ENCODE measurements at places on chromosomes 3 and 15. TPM values are rescaled to one million over a fixed set of nuclear protein-coding genes. Genes with fewer than 3 reads are reported as not detected.
A peak's percentile ranks its signal among the peaks of the same experiment; 100 is the strongest.

Gene SH2D7
- not detected for total RNA-seq

Gene TMEM40
- total RNA-seq = 4.8 TPM

Gene RLBP1
- total RNA-seq = not detected

Gene CCDC33
- total RNA-seq = not detected

Gene ROBO2
- total RNA-seq = 8.0 TPM

DNA sequence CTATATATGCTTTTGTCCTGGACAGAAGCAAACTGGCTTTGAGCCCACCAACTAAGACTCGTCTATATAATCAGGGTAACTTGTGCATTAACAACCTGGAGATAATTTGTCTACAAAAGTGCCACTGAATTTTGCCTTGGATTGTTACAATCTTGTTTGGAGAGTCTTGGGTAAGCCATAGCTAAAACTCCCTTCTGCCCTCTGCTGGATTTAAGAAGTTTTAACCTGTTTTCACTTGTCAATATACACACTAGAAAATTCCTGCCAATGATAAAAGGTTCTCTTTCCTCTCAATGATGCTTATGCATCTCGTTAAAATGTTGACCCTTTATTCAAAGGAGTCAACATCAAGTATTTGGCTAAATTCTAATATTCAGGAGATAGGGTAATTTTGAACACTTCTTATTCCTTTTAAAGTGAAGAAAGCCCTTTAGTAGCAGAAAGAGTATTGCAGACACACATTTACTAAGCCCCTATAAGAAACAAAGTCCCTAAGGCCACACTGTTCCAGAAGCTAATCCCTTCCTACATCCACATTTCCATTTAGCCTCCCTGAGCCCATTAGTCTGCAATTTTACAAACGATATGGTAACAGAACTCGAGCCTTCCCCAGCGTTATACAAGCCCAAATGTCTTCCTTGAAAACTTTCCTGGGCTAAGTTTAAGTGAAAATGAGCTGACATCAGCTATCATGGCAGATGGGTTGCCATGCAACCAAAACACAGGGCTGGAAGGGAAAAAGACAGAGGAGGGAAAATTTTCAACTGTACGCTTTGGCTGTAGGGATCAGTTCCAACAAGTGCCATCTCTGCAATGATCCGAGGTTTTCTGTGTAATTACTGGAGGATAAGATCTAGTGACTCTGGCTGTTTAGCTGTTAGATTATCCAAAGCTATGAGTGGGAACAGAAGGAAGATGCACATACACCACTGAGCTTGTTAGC, 75.9 kb upstream of the FGF12 start:
- DNase-seq = no peak

- no peak for DNase-seq
These were observed 6.4 kb upstream of the EXOG start for GRCh38 chr3:38489766-38490165.

- DNase-seq = no peak
These were observed 417.4 kb upstream of the SEMA6D start for GRCh38 chr15:47299846-47300434.

GRCh38 chr3:46716461-46717441, 918 bp downstream of the PRSS50 start:
- no peak for DNase-seq

GRCh38 chr15:97977734-97978133, 17.2 kb downstream of the ARRDC4 start:
- DNase-seq = no peak

DNA sequence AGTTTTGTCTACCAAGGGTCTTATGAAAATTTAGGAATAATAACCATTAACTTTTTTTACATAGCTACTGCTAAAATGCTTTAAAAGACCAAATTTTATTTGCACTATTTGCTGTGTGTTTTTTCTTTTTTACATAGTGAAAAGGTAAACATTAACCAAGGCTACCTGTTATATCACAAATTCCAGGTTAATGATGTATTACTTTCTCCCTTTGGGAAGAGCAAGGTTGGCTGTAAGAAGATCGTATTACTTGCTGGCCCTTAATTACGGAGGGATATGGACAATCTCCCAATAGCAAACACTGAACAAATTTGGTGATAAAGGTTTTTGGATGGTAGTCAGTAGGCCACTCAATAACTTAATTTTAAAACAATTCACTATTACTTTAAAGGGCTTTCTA, 22.4 kb downstream of the LRRC58 start:
- DNase-seq = no peak

DNA sequence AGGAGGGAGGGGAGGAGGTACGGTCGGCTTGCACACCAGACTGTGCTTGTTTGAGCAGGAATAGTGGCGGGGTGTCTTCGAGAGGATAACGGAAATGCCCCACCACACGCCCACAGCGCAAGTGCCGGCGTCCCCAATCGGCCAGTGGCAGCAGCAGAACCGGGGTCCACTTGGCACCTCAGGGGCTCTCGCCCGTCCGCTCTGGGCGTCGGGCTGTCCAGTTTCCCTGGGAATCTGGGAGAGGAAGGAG, 53.7 kb downstream of the CCDC54 start:
- peak; percentile 57 for DNase-seq
